ENCODE measurements at places on chromosomes 3 and 15.

DNA sequence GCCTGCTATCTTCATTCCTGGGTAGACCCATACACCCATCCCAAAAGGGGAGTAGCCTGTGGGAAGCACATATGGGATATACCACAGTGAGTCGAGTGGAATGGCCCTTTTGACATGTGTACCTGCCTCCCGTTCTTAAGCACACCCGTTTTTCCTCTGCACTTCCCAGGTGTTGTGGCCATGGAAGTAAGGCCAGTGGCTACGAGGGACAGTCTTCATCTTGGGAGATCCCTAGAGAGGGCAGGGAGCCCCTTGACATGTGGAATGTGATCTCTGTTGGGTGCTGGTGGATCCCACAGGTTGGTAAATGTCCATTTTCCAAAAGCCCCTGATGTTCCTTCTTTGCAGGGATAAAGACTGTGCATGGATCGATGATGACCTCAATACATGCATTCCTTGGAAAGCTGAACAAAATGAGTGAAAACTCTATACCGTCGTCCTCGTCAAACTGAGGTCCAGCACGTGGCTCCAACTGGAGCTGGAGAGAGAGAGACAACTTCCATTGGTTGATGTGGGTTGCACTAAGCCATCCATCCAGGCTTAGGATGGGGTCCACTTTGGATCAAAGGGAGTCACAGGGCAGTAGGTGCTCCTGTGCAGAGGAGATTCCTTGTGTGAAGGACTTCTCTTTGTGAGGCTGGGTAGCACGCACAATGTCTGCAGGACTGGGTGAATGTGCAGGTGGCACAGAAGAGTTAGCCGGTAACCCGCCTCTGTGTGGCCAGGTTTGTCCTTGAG lies 136.8 kb downstream of the SNRPN start:
- DNase-seq = no peak

DNA sequence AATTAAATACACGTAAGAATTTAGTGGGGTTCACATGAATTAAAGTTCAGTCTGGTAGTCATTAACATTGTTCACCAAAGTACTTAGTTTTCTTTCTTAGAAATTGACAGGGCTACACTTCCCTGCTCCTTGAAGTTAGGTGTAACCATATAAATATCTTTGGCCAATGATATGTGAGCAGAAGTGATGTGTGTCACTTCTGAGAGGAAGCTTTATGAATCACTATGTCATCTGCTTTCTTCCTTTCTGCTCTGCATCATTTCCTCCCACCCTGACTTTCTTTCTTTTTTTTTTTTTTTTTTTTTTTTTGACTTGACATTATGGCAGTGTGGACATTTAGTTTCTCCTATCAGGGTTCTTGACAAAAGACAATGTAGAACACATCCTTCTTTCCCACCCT lies 156.2 kb upstream of the COL8A1 start:
- DNase-seq = no peak

DNA sequence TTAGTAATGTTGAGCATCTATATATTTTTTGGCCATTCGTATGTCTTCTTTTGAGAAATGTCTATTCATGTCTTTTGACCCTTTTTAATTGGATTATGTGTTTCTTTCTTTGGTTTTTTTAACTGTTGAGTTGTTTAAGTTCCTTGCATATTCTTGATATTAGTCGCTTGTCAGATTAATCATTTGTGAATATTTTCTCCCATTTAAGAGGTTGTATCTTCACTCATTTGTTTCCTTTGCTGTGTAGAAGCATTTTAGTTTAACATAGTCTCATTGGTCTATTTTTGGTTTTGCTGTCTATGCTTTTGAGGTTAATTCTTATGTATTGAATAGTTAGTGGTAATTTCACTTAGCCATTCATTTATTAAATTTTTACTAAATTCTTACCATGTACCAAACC lies 283.8 kb downstream of the ZPLD1 start:
- no peak for DNase-seq

- DNase-seq = no peak
Measured at GRCh38 chr3:144957398-144958101, 985.9 kb downstream of the DIPK2A start.

GRCh38 chr3:145286937-145287336 lies 874.0 kb downstream of the PLOD2 start:
- DNase-seq = no peak

DNA sequence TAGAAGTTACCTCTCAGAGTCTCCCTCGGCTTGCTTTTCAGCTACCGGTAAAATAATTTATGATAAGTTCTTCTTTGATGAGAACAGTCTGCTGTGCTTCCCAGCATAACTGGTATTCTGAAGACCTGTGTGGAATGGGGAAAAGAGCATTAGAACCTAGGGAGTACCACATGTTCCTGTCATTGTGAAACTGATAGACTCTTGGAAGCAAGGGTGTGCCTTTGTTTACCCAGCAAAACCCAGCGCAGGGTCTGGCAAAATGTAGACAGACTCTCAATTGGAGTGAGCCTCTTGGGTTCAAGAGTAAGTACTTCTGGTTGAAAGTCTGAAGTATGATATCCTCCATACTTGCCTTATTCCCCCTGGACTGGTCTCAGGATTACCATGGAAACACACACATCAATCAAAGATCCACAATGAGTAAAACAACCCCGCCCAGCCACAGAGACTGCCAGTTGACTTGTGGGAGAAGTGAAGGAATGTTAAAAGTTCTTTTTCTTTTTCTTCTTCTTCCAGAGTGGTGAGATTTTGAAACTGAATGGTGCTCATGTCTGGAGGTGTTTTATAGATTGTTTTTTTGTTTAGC lies 652.4 kb upstream of the NAALADL2 start:
- no peak for DNase-seq

- DNase-seq = no peak
Measured at GRCh38 chr15:73930790-73931281, 4.6 kb downstream of the LOXL1 start.

DNA sequence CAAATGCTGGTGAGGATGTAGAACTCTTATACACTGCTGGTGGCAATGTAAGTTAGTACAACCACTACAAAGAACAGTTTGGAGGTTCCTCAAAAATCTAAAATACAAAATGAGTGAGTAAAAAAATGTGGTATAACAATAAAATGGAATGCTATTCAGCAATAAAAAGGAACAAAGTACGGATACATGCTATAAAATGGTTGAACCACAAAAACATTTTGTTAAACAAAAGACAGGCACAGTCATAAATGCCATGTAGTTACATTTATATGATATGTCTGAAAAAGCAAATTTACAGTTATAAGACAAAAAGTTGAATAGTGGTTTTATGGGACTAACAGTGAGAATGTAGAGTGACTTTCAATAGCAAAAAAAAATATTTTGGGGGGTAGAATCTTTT lies 285.8 kb downstream of the TBC1D5 start:
- DNase-seq = no peak

- no peak for DNase-seq
Measured at GRCh38 chr3:39137991-39138803, 15.2 kb downstream of the CSRNP1 start.

DNA sequence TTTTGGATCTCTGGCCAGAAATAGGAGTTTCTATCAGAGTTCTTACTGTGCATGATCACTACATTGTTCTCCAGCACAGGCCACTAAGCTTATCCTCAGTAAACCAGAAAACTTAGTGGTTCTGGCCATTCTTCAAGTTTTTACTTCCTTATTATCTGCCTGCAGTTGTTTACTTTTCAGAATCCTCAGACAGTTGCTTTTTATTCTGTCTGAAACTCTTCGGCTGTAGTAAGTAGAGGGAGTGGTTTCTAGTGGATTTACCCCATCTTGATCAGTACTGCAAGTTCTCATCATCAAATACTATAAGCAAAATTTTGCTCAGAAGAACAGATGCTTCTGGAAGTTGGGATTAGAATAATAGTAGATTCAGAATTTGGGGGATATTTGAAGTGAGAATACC lies 193.0 kb upstream of the RARB start:
- DNase-seq = no peak

DNA sequence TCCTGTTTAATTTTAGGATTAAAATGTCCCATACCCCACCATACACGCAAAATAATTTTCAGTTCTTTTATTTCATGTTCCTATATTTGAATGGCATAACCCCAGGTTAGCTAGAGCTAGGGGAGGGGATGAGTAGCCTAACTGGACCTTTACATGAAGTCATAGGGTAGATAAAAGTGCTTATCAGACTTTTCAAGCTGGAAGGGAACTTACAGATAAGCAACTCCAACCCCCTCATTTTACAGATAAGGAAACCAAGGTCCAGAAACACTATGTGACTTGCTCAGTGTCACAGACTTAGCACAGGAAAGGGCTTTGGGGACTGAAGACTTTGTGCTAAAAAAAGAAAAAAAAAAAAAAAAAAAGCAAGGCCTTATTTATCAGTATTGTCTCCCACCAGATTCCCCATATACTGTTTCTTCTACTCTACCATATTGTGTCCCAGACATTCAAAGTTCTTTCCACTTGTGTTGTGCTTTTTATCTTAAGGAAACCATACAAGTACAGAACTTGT lies 10.6 kb upstream of the TNIK start:
- DNase-seq = no peak

DNA sequence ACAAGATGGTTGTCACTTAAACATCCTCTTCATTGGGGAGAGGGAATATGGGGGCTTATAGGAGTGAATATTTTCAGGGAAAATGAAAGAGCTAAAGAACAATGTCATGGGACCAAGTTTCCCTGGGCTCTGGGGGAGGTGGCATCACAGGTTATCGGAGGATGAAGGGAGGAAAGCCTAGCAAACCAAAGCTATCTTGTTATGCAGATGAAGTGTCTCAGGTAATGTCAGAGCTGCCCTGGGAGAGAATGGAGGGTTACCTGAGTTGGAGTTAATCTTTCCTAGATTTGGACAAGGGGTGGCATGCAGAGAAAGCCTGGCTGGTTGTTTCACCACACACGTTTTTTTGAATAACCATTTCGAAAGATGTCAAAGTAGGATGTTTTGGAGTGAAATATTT lies 308.1 kb upstream of the ATP10A start:
- no peak for DNase-seq

DNA sequence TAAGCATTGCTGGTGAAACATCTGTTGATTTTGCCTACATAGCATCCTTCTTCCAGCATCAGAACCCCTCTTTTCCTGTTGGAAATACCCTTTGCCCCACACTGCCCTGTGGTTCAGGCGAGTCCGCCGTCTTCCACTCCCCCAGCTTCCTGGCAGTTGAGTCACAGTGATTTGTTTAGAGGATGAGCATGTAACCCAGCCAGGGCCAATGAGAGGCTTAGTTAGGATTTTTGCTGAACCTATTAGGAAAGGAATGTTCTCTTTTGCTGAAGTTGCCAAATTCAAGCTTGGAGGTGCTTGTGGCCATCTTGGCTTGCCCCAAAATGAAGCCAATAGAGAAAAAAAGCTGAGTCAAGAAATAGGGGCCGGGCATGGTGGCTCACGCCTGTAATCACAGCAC lies 19.0 kb upstream of the MEX3B start:
- DNase-seq = no peak

DNA sequence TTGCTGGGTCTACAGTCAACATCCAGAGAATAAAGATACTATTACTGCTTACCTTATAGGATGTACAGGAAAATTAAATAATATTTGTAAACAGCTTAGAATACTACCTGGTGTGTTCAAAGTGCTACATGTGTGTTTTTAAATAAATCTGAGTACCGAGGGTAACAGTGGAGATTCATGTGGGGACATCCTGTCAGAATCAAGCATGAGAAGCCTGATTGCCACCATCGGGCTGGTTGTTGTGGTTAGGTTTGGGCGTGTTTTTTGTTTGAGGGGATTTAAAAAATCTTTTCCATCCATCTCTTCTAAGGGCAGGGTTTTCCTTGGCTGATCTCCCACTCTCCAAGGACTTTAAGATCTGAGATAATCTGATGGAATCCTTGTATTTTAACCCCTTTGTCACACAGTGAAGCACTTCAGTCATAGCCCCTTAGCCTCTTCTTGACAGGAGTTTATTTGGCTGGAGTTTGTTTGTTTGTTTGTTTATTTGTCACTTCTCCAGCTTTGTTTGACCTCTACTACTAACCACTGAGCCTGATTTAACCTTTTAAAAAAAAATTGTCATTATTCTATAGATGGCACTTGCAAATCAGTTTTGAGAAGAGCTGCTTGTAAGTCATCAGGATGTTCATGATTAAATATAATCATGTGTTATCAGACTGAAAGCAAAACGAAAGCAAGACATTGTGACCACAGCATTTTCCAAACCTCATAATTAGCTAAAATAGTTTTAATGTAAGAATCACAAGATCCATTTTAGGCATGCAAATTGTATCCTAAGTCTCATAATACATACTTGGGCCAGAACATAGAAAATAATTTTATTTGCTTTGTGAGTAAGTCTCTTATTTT lies 72.8 kb upstream of the RARB start:
- no peak for DNase-seq

- DNase-seq = no peak
Measured at GRCh38 chr3:190004656-190005055, 116.0 kb downstream of the P3H2 start.

GRCh38 chr15:45101749-45102148 lies 12.2 kb downstream of the DUOX2 start:
- DNase-seq = no peak

GRCh38 chr3:52454938-52455282 lies 494 bp upstream of the NISCH start:
- no peak for DNase-seq

- DNase-seq = no peak
Measured at GRCh38 chr3:175590745-175591144, 731.6 kb downstream of the NAALADL2 start.

DNA sequence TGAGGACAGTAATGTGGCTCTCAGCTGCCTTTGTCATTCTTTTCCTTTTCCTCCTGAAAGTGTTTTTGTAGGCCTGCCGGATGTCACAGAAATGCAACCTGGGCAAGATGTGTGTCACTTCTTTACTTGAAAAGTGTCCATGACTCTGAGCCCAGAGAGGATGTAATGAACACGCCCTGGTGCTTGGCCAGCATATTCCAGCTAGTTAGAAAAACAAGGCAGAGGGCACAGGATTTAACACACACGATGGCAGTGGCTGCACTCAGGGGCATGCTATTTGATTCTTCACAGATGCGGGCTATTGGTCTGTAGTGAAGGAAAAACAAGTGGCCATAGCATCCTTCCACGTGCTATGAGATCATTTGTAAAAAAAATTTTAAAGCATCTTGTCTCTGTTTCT lies 30.3 kb upstream of the PTX3 start:
- DNase-seq = no peak

DNA sequence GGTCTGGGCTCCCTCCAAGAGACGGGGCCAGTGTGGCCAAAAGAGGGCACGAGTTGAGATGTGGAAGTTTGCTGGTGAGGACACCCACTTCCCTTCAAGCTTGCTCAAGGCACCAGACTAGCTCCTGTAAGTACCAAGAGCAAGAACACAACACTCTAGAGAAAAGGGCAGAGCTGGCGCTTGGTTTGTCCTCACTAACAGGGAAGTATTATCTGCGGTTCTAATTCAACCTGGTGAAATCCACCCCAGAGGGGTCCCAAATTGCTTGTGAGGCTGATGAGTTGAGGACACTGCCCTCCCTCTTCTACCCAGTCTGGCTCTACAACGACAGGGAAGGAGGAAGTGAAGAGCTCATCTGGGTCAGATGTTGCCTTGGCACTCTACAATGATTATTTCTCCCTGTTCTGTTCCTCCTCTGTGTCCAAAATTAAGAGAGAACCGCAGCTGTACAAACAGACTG lies 16.9 kb upstream of the FSIP1 start:
- no peak for DNase-seq

- no peak for DNase-seq
Measured at GRCh38 chr3:139758654-139759291, 81.0 kb upstream of the NMNAT3 start.

- no peak for DNase-seq
Measured at GRCh38 chr15:81075272-81075671, 58.8 kb upstream of the CFAP161 start.
